AG04449 (cell line): ENCODE measurements at places on chromosomes 4 and X.

GRCh38 chrX:148610328-148610698, 109.9 kb downstream of the AFF2 start:
- no peak for DNase-seq

- DNase-seq = no peak
Observed at GRCh38 chr4:94039226-94039625, 168.4 kb upstream of the SMARCAD1 start.

DNA sequence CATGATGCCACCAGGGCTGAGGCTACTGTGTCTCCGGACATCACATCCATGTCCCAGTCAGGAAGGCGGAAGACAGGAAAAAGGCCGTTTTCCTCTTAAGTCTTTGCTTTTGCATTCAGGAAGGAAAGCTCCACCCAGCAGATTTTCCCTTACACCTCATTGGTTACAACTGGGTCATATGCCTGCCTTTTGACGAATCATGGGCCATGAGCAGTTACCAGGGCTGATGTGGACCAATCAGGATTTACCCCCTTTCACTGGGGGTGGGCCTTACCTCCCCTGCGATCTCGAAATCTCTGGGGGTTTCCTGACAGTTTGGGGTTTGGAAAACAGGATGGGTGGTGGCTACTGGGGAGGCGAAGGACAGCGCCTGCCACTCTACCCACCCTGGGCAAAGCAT, 52.5 kb upstream of the GRPEL1 start:
- DNase-seq = no peak

DNA sequence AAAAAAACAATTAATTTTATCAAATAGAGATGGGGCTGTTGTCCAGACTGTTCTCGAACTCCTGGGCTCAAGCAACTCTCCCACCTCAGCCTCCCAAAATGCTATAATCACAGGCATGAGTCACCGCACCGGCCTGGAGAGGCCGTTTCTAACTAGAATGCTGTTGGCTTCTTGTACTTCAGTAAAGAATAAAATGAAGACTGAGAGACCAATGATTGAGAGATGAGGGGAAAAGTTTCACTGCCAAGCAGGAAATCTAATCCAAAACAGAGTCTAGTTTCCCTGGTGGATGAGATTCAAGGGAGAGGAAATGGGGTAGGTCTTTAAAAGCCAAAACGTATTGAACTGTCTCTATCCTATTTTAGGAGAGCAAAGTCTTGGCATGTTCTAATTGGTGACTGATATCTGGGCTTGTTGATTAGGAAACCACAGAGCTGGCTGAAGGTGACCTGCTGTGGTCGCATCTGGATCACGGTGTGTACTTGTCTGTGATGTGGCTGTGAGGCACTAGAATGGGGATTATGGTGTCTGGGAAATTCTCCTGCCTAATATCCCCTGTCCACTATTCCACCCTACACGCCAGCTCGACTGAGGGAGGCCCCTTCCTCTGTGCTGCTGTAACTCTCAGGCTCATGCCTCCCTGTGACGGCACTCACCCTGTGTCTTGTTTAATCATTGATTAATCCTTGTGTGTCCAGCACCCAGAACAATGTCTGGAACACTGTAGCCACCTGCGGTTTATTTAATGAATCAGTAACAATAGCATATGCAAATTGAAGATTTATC, 15.0 kb upstream of the TRIM2 start:
- DNase-seq = no peak

DNA sequence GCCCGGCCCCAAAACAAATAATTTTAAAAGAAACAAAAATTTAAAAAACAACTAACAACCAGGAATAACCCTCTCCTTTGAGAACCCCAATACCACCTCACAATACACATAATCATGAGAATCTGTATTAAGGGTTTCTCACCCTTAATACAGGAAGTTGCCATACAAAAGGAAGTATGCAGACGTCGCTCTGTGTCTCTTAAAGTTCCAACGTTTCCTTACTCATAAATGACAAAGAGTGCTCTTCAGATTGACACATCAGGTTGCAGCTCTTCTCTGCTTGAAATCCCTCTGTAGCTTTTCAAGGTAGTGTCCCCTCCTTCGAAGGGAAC, 73.9 kb upstream of the IRF2 start:
- no peak for DNase-seq

GRCh38 chr4:168162604-168163003, 70.3 kb downstream of the ANXA10 start:
- no peak for DNase-seq

DNA sequence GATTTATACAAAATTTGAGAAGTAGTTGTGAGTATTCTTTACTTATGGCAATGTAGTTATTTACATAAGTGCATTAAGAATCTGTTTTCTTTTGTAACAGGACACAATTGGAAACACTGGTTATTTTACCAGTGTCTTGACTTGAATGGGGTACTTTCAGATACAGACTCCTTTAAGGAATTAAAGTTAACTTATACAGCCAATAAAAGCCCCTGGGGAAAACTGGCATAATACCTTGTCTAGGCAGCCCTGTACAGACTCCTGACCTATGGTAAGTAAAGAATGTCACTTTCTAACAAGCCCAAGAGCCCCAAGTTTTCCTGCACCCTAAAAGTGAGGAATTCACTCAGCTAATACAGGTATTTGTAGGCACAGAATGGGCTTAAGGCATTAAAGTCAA, 241.8 kb downstream of the CPXCR1 start:
- DNase-seq = no peak

- no peak for DNase-seq
Observed at GRCh38 chrX:133776072-133776471, 209.3 kb downstream of the GPC3 start.

DNA sequence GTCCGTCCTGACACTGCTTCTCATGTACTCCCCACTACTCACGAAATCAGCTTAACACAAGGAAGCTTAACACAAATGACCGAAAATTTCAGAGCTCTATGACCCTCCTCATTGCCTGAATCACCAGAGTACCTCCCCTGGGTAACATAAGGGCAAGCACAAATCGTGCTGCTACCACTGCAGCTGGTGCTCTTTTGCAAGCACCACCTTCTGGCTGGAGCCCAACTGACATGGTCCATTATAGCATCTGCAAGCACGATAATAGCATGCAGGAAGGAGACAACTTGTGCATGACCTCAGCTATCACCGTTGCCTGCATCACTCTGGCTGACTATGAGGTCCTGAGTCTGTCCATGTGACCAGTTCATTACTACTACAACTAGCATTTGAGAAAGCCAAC, 308.0 kb downstream of the TEX13C start:
- no peak for DNase-seq

DNA sequence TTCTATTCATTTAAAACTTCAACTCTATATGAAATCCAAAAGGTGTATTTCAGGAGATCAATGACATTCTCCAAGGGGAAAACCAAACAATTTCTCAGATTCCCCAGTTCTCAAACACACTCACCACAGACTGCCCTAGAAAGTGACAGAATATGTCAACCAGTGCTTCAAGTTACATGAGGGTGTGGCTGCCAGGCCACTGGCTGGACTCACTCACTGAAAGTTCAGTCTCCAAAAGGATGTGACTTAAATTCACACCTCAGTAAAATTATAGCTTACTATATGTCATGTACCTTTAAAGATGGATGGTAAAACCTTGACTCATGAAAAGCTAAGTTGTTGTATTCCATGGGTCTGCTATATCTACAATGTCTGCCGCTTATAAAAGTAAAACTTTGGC, 7.3 kb downstream of the INPP4B start:
- DNase-seq = no peak
